Stimulated activated CD8-positive, alpha-beta memory T cell treated with anti-CD3 and anti-CD28 coated beads, Interleukin-4, amount 100 ng/mL, for 24 hours (primary cell): ENCODE measurements at places on chromosomes 11 and 22.

GRCh38 chr11:123640677-123641494 lies 13.5 kb downstream of the SCN3B start:
- DNase-seq, result peak; percentile 35

DNA sequence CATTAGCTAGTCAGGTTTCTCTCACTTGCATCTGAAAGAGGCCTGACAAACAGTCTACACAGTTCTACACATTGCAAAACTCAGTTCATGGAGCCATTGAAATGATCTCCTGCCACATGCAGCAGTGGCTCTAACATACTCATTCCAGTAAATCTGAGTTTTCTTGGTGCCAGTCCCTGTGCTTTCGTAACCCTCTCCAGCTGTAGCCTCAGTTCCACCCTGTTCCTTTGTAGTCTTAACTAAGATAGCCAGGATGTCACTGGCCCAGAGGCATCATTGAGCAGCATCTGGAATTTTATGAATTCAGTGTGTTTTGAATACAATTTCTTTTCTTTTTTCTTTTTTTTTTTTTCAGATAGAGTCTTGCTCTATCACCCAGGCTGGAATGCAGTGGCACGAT lies 37.4 kb upstream of the ZBED5 start:
- DNase-seq, result no peak

DNA sequence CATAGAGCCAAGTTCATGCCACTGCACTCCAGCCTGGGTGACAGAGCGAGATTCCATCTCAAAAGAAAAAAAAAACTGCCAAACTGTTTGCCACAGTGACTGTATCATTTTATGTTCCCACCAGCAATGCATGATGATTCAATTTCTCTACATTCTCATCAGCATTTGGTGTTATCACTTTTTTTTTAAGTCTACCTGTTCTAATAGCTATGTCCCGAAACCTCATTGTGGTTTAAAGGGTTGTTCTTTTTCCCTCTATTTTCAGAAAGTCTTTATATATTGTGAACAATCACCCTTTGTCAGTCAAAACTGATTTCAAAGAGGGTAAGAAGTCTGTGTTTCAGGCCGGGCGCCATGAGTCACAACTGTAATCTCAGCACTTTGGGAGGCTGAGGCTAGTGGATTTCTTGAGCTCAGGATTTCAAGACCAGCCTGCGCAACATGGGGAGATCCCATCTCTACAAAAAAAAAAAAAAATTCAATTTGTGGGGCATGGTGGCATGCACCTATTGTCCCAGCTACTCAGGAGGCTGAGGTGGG lies 14.8 kb upstream of the FAM168A start:
- DNase-seq, result no peak

GRCh38 chr22:43919106-43919973 lies 4.3 kb upstream of the PNPLA3 start:
- no peak for DNase-seq

- DNase-seq, result no peak
These were observed 66.8 kb downstream of the FZD4 start for GRCh38 chr11:86888164-86889000.

DNA sequence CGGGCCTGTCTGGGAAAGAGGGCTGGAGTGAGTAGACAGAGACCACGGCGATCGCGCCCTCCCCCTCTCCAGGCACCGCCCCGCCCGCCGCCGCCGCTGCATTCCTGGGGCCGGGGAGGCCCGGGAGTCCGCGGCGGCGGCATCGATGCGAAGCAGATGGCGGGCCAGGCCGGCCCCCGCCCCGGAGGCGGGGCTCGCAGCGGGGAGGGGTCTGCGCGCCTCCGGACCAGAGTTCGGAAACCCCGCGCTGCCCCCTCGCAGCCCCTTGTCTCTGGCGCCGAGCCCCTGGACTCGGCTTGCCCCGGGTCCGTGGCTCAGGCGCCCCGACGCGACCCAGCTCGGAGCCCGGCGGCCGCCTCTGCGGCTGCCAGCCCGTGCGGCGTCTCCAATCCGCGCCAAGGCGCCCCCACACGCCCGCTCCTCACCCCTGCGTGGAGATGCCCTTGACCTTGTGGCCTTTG lies 1.3 kb downstream of the SCARF2 start:
- no peak for DNase-seq

DNA sequence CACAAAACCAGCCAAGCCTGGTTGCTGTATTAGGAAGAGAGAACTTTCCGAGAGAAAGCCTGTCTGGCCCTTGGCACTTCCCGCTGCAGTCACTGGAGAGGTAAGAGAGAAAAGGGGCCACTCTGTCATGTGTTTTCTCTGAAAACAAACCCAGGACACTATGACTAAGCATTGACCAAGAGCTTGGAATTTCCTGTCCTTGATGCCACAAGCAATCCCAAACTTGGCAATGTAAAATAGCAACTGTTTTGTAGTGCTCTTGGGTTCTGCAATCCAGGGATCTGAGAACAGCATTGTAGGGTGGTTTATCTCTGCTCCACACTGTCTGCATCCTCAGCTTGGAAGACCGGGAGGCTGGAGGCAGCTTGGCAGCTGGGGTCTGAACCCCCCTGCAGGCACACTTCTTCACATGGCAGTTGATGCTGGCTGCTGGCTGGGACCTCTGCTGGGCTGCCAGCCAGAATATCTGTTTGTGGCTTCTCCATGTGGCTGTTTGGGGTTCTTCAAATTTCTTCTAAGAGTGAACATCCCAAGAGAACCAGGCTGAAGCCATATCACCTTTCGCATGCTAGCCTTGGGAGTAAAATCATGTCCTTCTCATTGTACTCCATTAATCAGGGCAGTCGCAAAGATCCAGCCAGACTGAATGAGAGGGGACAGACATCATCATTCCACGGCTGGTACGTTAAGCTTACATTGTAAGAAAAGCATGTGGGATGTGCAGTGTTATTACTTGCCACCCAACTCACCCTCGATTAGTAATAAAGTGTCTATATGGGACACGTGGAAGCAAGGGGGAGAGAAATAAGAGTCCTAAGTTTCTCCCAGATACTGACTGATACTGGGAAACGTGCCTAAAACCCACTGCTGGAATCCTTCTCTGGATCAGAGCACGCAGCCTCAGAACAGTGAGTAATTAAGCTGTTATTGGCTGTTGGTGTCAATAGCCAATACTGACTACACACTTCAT lies 537.4 kb upstream of the B3GAT1 start:
- no peak for DNase-seq

- DNase-seq, result no peak
These were observed 1.6 kb upstream of the ADM2 start for GRCh38 chr22:50479721-50480120.

DNA sequence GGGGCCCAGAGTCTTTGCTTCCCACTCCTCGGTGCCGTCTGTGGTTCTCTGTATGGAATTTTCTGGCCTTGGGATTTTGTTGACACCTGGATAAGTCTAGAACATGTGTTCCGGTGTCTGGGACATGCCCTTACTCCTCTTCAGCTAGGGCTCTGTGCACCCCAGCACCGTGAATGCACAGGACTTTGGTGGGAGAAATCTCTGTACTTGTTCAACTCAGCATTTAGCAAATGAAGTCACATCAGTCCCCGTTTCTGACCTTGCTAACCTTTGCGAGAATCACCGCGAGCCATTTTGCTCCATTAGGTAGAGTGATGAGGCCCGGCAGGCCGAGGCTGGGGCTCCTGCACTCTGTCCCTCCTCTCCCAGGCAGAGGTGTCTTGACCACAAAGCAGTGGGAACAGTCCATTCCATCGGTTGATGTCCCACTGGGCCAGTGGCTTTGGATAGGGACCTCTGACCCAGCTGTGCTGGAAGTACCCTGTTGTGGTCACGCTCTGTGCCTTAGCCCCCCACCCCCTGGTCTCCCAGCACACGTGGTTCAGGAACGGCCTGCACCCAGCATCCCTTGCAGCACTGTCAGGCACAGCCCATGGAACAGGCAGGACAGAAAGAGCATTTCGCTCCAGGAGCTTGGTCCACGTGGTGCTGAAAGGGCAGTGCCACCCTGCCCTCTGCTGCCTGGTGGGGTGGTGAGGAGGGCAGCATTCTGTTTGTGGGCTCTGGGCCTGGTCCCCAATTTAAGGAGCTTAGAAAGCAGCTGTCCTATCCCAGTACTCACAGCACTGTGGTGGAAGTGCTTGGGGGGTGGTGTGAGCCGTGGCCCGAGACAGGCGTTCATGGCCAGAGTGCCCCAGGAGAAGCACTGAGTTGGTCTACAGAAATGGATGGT lies 73.4 kb downstream of the MED15 start:
- no peak for DNase-seq

DNA sequence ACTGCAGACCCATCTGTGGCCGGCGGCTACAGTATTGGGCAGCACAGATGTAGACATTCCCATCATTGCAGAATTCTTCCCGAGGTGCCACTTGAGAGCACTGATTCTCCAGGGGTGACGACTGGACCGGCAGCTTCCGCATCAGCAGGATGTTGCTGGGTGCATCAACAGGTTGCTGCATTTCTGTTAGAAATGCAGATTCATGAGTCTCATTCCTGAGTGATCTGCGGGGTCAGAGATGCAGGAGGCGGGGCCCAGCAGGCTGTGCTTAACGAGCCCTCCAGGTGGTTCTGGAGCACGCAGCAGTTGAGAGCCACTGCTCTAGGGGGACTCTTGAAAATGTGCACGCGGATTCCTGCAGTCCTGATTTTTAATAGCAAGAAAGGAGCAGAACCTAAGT lies 321.8 kb downstream of the TBC1D22A start:
- DNase-seq, result no peak

- no peak for DNase-seq
These were observed 28.2 kb downstream of the DBX1 start for GRCh38 chr11:20131788-20132666.

- no peak for DNase-seq
These were observed 300.1 kb downstream of the CNTN5 start for GRCh38 chr11:99320769-99321290.

GRCh38 chr11:10938650-10939387 lies 81.0 kb upstream of the ZBED5 start:
- DNase-seq, result no peak

- DNase-seq, result no peak
These were observed 6.9 kb upstream of the SYT8 start for GRCh38 chr11:1827931-1828330.

GRCh38 chr11:1837171-1838076 lies 1.4 kb upstream of the TNNI2 start:
- DNase-seq, result peak; percentile 80

DNA sequence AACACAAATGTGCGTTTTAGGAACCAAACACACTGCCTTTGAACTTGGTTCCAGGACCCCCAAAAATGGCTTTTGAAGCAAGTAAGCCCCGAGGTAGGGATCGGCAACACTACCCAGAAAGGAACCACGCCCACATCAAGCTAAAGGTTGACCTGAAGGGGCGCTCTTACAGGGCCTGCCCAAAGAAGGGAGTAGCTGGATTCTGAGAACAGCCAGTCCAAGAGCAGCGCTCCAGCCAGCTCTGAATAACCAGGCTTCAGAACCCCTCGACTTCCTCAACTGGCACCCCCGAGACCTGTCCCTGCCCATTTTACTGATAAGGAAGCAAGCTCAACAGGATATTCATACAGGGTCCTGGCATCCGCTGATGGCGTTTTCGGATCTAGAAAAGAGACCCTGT lies 18.9 kb upstream of the MOB2 start:
- DNase-seq, result no peak

DNA sequence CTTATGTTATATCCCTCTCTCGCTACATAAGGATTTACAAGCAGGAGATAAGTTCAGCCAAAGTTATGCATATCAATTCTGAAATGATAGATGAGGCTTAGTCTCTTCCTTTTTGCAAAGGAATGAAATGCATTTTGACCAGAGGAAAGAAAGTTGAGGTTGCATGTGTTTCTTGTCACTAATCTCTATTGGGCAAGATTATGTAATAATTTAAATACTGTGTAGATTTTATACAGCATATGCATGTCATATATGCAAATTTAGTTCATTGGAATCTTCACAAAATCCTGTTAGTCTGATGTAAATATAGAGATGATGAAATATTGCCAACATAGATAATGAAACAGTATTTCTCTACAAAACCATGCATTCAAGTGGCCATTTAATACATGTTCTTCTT lies 858.7 kb upstream of the RAG2 start:
- DNase-seq, result no peak

- no peak for DNase-seq
These were observed 141.0 kb downstream of the SLC17A6 start for GRCh38 chr11:22479208-22479607.

DNA sequence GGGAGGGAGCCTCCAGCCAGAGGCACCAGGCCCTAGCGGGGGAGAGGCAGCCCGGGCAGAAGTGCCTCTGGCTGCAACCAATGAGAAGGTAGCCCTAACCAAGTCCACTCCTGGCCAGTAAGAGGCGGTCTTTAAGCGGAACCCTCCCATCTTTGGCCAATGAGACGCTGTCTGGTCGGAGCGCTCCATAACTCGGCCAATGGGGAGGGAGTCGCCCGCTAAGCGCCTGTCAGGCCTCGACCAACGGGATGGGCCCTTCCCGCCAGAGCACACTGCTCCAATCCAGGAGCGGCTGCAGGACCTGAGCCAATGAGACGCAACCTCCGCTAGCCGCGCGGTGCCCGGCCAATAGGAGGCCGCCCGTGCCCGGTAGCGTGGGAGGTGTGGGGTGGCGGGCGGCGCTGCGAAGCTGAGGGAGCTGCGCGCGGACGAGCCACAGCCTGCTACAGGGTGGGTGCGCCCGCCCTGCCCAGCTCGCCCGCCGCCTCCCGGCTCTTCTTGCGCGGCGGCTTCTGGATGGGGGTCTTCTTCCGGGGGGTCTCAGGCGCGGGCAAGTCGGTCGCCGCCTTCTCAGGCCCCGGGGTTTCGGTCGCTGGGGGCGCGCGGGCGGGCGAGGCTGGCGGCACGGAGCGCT lies 12.6 kb downstream of the SCARF2 start:
- DNase-seq, result no peak

- DNase-seq, result no peak
These were observed 16.7 kb downstream of the DDX25 start for GRCh38 chr11:125921042-125921441.

- no peak for DNase-seq
These were observed 79.0 kb downstream of the AASDHPPT start for GRCh38 chr11:106156290-106156937.

DNA sequence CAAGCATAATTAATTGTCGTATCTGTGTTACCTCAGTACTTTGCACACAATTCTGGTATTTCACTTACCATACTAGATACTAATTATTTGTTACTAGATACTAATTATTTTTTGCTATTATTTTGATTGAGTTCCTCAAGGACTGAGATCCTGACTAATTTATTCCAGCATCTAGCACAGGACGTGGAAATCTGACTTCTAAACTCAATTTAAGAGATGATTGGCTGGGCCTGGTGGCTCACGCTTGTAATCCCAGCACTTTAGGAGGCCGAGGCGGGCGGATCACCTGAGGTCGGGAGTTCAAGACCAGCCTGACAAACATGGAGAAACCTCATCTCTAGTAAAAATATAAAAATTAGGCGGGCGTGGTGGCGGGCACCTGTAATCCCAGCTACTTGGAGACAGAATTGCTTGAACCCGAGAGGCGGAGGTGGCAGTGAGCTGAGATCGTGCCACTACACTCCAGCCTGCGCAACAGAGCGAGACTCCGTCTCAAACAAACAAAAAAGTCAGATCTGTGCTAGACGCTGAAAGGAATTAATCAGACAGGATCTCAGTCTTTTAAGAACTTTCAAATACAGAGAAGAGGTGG lies 527 bp upstream of the MRPL48 start:
- DNase-seq, result no peak

GRCh38 chr11:117083011-117083935 lies 15.0 kb downstream of the SIK3 start:
- DNase-seq, result no peak

- no peak for DNase-seq
These were observed 11.7 kb downstream of the LRP4 start for GRCh38 chr11:46906609-46907041.

GRCh38 chr11:35083431-35084238 lies 55.3 kb upstream of the CD44 start:
- peak; percentile 38 for DNase-seq
